ENCODE measurements at places on chromosomes 6 and 20.
A peak's percentile ranks its signal among the peaks of the same experiment; 100 is the strongest.

GRCh38 chr6:141824350-141824749, 308.4 kb upstream of the GJE1 start:
- no peak for DNase-seq

GRCh38 chr20:698276-698675, 22.7 kb upstream of the SCRT2 start:
- DNase-seq = no peak

GRCh38 chr6:17334265-17334664, 53.1 kb downstream of the RBM24 start:
- DNase-seq = no peak

DNA sequence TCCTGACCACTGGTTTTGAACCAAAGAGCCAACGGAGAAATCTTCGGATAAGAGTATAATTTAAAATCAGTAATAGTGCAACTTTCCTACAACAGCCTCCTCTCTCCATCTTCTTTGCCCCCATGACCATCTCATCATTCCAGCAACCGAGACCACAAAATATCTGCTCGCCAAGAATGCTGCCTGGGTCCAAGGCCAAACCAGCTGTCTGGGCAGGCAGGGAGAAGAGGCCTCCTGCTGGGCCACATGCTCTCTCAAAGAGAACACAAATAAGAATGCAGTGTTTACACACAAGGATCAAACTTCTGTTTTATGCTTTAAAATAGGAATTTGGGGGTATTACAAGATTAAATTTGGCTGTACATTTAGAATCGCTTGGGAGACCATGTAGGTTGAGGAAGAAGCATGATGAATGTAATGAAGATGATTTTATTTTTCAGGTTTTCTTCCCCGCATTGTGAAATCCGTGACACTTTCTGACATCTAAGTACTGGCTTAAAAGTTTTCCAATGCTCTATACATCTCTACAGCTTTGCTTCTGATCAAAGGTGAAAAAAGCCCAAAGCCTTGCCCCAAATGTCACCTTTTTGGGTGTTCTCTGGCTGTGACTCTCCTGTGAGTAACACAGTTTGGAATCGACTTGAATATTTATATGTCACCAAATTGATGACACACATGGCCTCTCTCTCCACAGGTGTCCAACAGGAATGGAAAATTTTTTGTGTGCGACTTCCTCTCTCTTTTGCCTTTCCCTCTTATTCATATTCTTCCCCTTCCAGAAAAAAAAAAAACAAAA, 79.4 kb upstream of the PROKR2 start:
- no peak for DNase-seq

GRCh38 chr20:46307139-46307998, 929 bp downstream of the CDH22 start:
- peak; percentile 60 for DNase-seq

GRCh38 chr6:29336269-29336668, 32.4 kb downstream of the OR5V1 start:
- peak; percentile 5 for DNase-seq
